ENCODE measurements at places on chromosomes 3 and 15. TPM values are rescaled to one million over a fixed set of nuclear protein-coding genes. Genes with fewer than 3 reads are reported as not detected.

The GPR27 gene
- polyA plus RNA-seq, result 8.7 TPM

The IL12A gene
- 1.3 TPM for polyA plus RNA-seq

The CMTM8 gene
- 8.4 TPM for polyA plus RNA-seq

The GTF2A2 gene
- polyA plus RNA-seq, result 132 TPM

The OIP5 gene
- 12.5 TPM for polyA plus RNA-seq

The DUOXA2 gene
- polyA plus RNA-seq, result not detected

DNA sequence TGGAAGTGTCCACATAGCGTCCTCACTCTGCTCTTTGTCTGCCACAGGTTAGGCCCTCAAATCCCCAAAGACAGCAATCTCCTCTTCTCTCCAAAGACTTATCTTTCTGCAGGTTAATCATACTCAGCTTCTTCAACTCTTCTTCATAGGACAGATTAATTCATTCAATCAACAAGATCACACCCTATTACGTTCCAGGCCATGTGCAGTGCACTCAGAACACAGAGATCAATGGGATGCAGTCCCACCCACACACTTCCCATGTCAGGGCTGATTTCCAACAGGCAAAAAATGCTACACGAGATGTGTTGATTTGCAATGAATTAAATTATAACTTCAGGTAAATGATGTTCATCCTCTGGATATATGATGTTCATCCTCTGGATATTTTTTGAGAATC, 33.5 kb upstream of the ZNF639 start:
- no peak for DNase-seq

DNA sequence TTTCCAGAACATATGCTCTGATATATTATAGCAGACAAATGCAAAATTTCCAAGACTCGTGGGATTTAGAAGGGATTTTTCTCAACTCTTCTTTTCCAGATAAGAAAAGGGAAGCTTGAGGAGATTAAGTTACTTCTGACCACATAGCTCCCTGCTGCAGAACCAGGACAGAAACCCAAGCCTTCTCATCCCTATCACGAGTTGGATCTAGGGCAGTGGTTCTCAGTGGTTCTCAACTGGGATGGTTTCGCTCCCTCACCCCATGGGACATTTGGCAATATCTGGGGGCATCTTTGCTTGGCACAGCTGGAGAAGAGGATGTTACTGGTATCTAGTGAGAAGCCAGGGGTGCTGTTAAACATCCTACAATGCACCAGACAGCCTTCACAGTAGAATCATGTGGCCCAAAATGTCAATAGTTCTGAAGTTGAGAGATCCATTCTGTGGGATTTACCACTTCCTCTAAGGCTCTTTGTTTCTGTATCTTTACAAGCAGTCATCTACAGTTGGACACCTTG, 64.2 kb downstream of the LIPC start:
- DNase-seq, result no peak

GRCh38 chr15:57298204-57298603, 78.1 kb upstream of the CGNL1 start:
- no peak for DNase-seq

GRCh38 chr15:53203454-53203853, 413.3 kb upstream of the ONECUT1 start:
- no peak for DNase-seq

- peak; percentile 24 for DNase-seq
These were observed 826 bp downstream of the LRRC58 start for GRCh38 chr3:120348065-120348990.

DNA sequence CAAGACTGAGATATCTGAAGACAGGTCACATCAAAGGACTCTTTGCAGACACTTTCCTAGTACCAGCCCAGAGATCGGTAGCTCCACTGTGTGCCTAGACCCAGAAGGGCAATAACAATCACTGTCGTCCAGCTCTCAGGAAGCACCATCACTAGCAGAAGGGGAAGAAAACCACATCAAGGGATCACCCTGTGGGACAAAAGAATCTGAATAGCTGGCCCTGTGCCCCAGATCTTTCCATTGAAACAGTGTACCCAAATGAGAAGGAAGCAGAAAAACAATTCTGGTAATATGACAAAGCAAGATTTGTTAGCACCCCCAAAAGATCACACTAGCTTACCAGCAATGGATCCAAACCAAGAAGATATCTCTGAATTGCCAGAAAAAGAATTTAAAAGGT, 404.4 kb upstream of the NECTIN3 start:
- DNase-seq, result no peak

DNA sequence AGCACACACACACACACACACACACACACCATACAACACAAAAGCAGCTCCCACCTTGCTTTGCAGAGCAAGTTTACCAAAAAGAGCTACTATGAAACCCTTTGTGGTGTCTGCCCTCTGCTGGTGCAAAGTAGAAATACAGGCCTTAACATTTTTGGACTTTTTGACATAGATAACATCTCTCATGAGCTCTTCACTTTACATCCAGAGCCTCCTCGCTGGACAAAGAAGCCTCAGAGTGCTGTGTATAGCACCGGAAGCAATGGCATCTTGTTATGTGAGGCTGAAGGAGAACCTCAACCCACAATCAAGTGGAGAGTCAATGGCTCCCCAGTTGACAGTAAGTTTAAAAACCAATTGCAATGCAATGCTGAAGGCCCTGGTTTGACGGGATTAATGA, 157.9 kb downstream of the CHL1 start:
- DNase-seq, result peak; percentile 55

GRCh38 chr15:90029024-90029423, 27.9 kb downstream of the ZNF710 start:
- no peak for DNase-seq

DNA sequence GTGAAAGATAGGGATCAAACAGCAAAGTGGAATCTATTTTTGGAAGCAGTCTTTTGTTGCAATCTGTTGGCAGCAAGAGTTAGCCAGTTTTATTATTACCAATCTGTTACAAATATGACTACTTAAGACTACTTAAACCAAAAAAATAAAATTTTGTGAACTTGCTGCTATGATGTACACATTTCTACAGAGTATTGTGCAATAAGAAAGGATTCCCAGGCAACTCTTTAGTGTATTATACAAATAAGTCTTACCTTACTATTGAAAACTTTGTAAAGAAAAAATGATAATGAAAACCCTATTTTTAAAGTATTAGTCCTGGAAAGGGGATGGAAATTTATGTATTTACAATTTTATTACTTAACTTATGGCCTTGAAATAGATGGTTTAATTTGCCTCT, 44.7 kb downstream of the CADM2 start:
- no peak for DNase-seq

GRCh38 chr15:40825661-40826422, 2.7 kb downstream of the PPP1R14D start:
- no peak for DNase-seq

GRCh38 chr3:175257123-175257522, 398.0 kb downstream of the NAALADL2 start:
- DNase-seq, result no peak

DNA sequence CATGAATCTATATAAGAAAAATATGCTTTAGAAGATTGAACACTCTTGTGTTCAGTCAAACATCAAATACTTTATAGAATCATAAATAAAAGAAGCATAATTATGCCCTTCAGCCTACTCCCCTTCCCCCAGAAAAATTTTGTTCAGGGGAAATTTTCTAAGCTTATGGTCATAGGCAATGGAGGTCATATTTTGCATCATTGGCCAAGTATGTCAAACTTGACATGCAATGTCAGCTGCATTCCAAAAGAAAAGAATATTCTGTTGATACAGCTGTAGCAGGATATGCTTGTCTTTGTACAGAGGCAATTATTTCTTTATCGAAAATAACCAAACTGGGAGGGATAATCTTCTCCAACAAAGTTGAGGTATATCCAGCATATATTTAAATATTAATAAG, 328.2 kb downstream of the ZIC1 start:
- no peak for DNase-seq

DNA sequence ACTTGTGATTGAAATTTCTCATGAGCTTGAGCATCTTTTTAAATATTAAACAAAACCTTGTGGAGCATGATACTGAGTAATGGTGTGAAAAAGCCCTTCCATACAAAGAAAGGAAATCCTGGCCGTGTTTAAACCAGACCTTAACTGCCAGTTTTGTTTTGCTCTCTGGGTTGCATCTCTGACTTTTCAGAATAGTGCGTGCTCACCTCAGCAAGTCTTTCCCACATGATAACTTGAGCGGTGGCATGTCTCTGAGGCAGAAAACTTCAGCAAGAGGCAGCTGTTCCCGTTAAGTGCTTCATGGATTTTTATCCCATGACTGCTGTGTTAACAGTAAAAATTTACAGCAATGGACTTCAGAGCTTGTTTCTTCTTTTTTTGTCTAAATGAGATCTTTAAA, 393.3 kb downstream of the FEZF2 start:
- peak; percentile 20 for DNase-seq

DNA sequence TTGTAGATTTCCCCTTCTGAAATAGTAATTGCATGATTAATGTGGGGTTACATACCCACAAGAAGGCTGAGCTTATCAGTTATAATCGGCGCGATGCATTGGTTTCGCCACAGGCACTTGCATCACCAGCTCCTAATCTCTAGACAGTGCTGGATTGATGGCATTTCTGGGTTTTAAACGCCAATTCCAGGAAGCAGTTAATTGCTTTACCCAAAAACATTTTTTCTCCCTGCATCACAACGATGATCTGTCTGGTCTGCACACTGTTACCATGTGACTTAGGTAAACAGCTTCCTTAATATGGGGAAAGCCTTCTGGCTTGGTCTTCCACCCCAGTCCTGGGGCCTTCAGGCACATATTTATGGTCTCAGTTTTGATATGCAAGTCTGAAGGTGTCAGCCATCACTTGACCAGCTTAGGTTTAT, 70.0 kb upstream of the HEG1 start:
- DNase-seq, result no peak

GRCh38 chr3:28290863-28291300, 49.5 kb downstream of the CMC1 start:
- no peak for DNase-seq

DNA sequence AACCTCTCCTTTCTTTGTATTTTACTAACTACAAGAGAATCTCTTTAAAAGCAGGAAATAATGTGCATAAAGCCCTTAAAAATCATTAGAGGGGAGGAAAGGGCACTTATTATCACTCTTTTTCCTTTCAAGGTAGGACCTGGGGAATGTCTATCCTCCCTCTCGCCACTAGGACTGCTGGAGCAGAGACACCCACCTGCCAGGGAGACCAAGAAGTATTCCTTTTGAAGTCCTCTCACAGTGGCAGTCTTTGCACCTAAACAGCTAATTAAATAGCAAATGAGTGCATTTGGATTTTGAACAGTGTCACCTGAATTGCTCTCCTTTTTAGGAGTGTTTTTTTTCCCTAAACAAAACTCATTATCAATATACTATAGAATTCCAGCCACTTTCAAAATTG, 874.1 kb downstream of the ZPLD1 start:
- no peak for DNase-seq

DNA sequence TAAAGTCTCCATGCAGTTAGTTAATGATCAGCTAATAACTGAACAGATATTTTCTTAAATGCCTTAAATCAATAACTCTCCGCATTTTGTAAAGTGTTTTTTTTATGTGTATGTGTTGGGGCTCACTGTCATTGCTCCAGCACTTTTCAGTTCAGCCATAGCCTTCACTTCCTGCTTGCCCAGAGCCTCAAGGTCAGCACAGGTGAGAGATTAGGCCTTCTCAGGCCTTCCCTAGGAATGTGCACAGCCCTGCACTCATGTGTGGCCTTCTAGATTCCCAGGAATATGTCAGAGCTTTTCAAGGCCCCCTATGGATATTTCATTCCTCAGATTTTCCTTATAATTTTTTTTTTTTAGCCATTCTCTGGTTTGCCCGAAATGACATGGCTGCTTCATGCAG, 77.6 kb upstream of the MANF start:
- no peak for DNase-seq

GRCh38 chr3:194989241-194989640, 281.7 kb downstream of the XXYLT1 start:
- no peak for DNase-seq

DNA sequence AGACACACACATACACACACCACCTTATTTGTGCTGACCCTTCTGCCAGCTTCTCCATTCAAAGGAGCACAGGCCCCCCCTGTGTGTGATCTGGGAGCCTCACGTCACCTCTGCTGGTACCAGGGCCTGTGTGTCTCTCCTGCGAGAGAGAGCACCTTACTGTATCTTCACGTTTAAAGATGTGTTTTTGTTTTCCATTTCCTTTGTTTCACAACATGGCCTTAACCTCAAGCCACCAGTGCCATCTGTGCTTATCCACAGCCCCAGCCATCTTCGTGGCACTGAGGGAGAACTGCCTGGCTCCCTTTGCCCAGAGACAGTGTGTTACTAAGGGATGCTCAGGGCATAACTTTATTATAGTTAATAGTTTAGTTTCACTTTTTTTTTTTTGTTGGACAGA, 52.3 kb downstream of the ABHD2 start:
- DNase-seq, result no peak

- DNase-seq, result no peak
These were observed 85.3 kb downstream of the HCN4 start for GRCh38 chr15:73283366-73283962.

DNA sequence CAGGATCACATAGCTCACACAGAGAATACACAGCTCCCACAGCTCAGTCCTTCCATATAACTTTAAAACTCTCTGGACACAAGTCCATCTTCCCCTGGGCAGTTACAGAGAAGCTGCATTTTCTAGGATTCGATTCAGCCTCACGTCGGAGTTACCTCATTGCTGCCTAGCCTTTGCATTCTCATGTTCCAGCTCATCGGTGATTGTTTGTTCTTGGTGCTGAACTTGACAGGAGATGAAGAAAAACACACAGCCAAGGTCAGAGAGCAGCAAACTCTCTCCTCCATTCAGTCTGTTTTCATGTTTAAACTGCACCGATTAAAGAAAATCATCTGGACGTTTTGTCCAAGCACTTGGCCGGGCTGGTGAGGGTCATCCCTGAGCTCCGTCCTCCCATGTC, 375.5 kb upstream of the CFAP20DC start:
- no peak for DNase-seq

- peak; percentile 30 for DNase-seq
These were observed 160.2 kb downstream of the FOXP1 start for GRCh38 chr3:71423151-71423906.

DNA sequence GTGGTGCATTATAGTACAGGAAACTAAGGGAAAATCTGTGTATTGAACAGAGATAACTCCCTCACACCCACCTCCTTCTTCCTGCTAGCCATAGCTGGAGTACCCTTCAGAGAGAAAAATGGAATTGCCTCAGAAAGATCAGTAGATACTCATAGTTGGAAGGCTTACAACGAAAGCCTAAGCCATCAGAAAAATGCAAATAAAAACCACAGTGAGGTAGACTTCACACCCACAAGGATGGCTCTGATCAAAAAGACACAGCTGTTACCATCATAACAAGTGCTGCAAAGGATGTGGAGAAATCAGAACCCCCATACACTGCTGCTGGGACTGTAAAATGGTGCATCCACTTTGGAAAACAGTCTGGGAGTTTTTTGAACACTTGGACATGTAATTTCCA, 7.4 kb upstream of the DLG1 start:
- DNase-seq, result no peak

- no peak for DNase-seq
These were observed 11.4 kb downstream of the GPR87 start for GRCh38 chr3:151305060-151305774.
